SHP77 treated with DMSO at 0.1 percent for 48 hours (cell line): ENCODE measurements at places on chromosomes 7 and 10.

DNA sequence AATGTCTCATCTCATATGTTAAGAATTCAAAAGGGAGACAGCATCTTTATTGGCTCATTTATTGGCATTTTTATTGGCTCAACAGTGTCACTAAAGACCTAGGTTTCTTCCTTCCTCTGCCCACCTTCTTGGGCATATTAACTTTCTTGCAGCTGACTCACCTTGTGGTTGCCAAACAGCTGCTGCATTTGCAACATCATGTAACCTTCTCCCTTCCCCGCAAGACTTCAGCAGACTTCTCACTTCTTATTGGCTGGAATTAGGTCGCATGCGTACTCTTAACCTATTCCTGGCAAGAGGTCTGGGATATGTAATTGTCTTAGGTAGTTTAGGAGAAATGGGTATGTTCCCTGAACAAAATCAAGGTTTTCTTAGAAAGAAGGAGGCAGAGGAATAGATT is 263.2 kb downstream of the POU6F2 start:
- DNase-seq: no peak

GRCh38 chr10:28805390-28805789 is 128.1 kb downstream of the BAMBI start:
- no peak for DNase-seq

- DNase-seq: no peak
These were observed 101.8 kb upstream of the GDF10 start for GRCh38 chr10:47198221-47198620.

DNA sequence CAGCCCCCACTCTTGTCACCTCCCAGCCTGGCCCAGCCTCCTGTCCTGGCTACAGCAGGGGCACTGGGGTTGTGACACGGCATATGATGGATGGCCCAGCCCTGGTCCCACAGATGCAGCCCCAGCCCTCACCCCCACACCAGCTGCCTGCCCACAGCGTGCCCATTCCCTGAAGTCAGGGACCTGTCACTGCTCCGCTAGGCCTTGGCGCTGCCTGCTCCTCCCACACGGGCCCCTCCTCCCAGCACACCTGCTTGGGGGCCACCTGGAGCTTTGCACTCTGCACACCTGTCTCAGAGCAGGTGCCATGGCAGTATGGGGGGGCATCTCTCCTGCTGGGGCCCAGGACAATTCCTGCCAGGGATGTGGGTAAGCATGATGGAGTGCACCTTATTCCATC is 3.5 kb downstream of the GCK start:
- no peak for DNase-seq

GRCh38 chr10:126063353-126063791 is 167.0 kb downstream of the FANK1 start:
- no peak for DNase-seq

DNA sequence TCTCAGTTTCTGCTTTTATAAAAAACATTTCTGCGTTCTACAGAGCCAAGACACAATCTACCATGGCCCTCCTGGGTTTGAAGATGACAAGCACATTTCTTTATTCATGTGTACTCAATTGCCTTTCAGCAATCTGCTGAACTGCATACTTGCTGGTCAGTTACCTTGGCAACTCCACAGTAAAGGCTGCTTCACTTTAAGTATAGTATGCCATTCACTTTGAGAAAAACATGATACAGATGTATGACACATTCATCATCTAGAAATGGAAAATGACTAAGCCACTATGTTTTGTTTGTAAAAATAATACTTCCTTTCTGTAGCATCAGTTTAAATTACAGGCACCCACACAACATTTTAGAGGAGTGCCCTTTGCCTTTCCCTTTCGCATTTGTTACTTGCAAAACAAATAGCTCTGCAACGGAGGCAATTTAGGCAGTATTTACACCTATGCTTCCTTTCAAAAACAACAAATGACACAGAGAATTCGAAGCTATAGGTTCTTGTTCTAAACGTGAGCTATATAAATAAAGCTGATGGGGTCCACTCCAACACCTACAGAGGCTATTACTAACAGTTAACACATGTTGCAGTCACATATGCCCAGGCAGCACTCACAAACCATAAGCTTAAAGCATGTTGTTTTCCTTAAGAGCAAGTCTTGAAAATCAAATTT is 23.5 kb downstream of the SGCE start:
- no peak for DNase-seq

DNA sequence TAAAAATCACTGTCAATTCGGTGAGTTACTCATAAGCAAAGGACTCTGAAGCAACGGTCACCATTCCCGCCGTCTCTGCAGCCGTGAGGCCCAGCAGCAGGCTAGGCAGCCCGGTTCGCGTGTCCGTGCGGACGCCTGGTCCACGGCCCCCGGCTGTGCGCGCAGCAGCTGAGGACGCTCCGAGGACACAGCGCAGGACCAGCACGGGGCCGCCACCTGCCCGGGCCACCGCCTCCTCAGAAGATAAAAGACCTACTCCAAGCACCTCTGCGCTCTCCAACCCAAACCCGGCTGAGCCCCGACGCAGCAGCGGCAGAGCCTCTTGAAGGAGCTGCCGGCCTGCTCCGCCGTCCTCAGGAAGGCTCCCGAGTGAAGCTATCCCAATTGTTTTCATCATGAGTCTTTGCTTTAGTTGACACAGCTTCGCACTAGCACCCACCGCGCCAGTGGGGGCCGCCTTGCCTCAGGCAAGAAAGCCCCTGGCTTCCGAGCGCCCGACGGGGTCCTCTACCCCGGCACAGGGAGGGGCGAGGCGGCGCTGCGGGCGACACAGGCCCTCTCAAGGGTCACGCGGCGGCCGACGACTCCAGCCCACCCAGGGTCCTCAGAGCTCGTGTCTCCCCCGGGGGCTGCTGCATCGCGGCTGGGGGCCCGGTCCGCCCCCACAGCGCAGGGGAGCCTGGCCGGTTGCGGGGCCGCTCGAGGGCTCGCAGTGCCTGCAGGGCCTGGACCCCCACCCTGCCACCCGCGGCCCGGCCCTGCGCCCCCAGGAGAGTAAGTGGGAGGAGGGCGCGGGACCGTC is 16.9 kb upstream of the GPR146 start:
- DNase-seq: peak; percentile 15

DNA sequence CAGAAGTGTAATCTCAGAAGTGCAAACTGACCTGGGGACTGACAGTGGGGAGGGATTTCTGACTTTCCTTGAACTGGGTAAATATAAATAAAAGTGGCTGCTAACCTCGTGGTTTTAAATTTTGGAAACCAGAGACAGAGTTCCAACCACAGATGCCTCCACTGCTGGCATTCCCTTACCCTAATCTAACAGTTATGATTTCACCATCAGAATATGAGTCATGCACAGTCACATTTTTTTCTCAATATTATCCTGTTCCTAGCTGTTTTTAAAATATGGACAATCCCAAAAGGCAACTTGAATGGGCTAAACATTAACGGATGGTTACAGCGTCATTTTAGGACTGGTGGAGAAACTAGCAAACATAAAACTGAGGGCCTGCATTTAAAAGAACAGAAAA is 264.3 kb upstream of the INHBA start:
- DNase-seq: no peak

GRCh38 chr7:148733496-148733895 is 34.8 kb downstream of the CUL1 start:
- no peak for DNase-seq

- no peak for DNase-seq
These were observed 864 bp downstream of the PSTK start for GRCh38 chr10:122981066-122981464.

- DNase-seq: no peak
These were observed 291.2 kb upstream of the MEOX2 start for GRCh38 chr7:15977663-15978062.

- no peak for DNase-seq
These were observed 21.4 kb downstream of the POT1 start for GRCh38 chr7:124908259-124908658.

- no peak for DNase-seq
These were observed 56.3 kb upstream of the TMEM72 start for GRCh38 chr10:44854693-44855350.

GRCh38 chr7:48058990-48059389 is 23.6 kb downstream of the C7orf57 start:
- DNase-seq: no peak

DNA sequence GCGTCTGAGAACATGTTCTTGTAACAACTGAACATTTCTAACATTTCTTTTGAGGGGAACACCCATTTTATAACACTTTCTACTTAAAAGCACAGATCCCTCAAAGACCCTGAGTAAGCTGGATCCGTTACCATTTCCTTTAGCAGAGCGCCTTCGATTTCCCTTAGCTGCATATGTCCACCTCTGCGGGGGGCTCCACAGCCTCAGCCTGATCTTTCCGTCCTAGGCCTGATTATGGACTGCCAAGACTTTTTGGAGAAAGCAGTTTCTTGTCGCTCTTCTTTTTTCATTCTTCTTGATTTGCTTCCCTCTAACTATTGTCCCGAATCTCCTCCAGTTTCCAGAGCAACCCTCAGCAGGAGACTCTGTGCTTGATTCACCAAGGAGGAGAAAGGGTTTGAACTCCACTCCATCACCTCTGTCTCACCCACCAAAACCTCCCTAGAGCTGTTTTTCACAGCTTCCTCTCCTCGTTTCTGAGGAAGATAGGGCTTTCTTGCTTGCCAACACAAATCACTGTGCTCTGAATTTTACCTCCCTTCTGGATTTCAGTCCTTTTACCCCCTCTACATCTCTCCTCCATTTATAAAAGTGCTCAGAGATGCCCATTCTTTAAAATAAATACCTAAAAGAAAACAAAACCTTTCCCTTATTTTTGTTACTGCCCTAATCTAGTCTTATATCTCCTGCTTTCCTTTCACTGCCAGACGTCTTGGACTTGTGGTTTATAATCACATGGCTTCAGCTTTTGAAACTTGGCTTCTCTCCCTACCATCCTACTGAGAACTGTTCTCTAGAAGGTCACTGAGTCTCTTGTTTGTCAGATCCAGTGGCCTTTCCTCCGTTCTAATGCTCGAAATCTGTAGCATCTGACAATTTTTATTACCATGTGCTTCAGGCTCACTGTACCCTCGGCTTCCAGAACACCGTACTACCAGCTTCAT is 30.5 kb upstream of the ZRANB1 start:
- DNase-seq: no peak

DNA sequence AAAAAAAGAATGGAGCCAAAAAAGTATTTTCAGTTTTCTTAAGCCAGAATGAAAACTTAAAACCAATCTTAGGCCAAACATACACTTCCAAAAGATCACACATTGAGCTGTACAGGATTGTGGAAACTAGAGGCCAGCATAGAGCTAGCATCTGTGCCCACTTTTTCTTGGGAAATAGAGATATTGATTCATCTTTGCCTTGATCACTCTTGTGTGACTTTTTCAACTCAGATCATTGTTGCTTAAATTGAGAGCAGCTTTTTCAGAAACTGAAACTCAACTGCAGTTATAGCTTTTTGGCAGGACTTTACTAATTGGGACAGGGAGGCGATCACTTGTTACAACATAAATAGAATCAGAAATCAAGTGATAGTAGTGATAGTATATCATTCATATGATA is 132.2 kb downstream of the PRKG1 start:
- no peak for DNase-seq

- no peak for DNase-seq
These were observed 360.0 kb upstream of the IGFBP3 start for GRCh38 chr7:46281071-46281470.

- peak; percentile 78 for DNase-seq
These were observed 16.7 kb downstream of the SEMA3A start for GRCh38 chr7:84177758-84178412.
